NCI-H460 (cell line): ENCODE measurements at places on chromosomes 3 and 15.

DNA sequence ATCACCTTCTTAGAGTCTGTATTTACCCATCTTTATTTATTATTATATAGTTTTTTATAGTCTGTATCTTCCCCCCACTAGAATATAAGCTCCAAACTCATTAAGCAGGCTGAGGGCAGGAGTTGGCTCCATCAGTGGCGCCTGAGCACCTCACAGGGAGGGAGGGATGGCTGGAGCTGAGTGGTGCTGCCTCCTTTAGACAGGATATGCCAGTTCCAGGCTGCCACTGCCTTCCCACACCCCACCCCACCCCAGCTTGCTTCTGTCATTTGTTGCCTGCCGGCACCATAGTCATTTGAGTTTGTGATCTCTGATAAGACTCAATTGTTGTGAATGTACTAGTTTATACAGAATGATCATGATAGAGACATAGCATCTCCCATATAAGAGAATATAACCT, 85.5 kb downstream of the KLHL25 start:
- DNase-seq: no peak

DNA sequence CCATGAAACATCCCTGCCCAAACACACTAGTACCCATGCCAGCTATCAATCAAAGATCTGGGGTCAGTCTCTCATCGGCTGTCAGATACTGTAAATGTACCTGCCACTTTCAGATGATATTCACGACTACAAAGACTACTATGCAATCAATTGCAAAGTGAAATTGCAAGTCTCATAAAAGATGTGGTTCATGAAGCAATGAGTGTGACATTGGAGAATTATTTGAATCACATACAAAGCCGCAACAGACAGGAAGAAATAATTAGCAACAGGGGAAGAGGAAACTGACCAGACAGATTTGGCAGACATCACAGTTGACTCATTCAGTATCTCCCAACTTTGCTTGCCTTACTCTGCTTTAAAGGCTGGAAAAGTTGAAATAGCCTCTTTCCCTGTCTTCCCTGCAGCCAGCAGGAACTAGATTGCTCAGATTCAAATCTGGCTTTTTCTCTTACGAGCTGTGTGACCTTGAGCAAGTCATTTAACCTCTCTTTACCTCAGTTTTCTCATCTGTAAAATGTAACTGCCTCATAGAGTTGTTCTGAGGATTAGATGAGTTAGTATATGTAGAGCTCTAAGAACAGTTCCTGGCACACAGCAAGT, 95.7 kb upstream of the C3orf80 start:
- no peak for DNase-seq

GRCh38 chr3:46660003-46660402, 33.5 kb downstream of the ALS2CL start:
- no peak for DNase-seq

DNA sequence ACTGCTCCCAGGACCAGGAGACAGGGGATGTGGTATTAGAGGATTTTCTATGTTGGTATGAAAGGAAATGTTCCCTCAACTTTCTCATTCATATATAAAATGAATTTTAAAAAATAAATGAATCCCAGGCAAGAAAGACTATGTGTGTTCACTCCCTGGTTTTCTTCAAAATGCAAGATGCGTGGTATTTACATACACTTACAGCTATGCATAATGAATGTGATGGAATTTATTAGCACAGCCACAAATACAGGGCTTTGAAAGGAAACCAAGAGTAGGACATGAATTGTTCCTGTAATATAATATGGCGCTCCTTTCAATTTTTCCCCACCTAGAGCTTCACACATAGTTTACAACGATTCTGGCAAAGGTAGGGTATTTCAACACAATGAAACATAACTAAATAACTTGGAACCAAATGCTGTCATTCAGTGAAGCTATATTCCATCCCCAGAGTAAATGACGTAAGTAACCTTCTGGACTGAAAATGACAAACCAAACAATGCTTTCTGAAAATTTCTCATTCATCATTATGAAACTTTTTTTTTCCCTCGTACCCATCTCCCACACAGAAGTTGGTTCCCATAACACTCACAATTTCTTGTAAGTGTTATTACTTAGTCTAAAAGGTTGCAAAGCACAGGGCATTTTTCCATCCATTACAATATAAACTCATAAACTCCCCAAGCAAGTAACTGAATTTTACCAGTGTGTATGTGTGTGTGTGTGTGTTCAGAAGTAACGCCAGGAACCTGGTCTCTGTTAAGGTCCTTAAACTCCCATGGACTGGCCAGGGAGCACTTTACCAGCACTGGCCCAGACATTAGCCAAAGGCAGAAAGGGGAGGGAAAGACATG, 41.8 kb downstream of the CBLB start:
- DNase-seq: no peak

DNA sequence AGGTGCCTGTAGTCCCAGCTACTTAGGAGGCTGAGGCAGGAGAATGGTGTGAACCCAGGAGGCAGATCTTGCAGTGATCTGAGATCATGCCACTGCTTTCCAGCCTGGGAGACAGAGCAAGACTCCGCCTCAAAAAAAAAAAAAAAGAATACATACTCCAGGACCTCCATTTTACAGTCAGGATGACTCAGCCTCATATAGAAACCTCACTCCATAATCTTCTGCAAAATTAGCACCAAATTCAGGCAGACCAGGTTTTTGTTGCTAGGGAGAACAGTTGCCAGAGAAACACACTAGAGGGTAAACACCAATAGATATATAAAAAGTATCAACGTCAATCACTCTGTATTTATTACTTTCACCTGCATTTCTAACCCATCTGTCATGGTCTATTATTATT, 28.3 kb upstream of the AP3B2 start:
- no peak for DNase-seq

- no peak for DNase-seq
Observed at GRCh38 chr3:154992655-154993054, 87.5 kb upstream of the MME start.

GRCh38 chr3:143206955-143207337, 87.4 kb downstream of the CHST2 start:
- no peak for DNase-seq

GRCh38 chr3:173538410-173538809, 140.9 kb downstream of the NLGN1 start:
- no peak for DNase-seq
